ENCODE measurements at places on chromosomes 16 and 17.

DNA sequence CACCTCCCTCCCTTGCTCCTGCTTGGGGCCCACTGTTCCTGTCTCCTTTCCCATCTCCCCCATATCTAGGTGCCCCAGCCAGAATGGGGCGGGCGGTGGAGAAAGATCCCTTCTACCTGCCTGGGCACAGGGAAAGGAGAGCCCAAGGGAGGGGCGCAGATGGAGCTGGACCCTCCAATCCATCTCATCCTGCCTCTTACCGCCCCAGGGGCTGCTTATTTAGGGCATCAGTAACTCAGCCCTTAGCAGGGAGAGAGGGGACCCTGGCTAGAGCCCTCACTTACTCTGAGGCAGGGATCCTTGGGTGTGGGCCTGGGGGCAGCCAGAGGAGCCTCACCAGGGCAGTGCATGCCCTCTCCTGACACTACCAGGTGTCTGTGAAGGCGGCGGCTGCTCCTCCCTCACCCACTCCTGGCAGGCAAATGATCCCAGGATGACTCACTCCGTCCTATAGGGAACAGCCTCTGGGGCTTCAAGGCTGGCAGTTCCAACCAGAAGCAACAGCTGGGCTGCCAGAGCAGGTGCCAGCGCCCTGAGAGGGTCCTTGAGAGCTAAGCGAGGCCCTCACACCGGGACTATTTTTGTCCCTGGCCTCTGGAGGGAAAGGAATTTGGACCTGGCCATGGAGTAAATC is 16.3 kb upstream of the BCAR1 start:
- H3K4me3 ChIP-seq: no peak overlapping the region
- no peak overlapping the region for H3K27ac ChIP-seq
- peaks cover 18% of the 10 kb centered on the region for H3K4me1 ChIP-seq

DNA sequence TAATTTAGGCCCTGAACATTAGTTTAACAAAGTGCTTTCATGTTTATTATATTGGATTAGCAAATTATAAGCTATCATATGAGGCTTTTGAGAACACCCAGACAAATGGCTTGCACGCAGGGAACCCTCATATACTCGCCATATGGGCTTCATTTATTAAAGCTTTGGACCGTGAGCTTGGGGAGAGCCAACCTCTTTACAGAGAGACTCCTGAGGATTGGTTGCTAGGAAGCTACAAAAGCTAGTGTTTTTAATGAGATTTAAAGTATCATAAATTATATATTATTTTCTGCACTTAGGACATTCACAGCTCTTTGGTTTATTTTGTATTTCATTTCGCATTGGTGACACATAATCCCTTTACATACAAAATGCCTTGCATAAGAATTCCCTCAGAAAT is 193.8 kb upstream of the TOX3 start:
- H3K27me3 ChIP-seq: no peaks in the 10 kb centered on the region
- DNase-seq: no peak
- no peaks in the 10 kb centered on the region for H3K36me3 ChIP-seq
- H3K27ac ChIP-seq: no peak overlapping the region

- no peak overlapping the region for H3K27ac ChIP-seq
- H3K36me3 ChIP-seq: no peaks in the 10 kb centered on the region
- no peak overlapping the region for H3K4me3 ChIP-seq
- no peak for DNase-seq
These were observed 41.8 kb downstream of the SCNN1B start for GRCh38 chr16:23343643-23344612.

- no peak overlapping the region for H3K27ac ChIP-seq
- H3K27me3 ChIP-seq: peaks cover 33% of the 10 kb centered on the region
- no peak for DNase-seq
- peaks cover 1% of the 10 kb centered on the region for H3K36me3 ChIP-seq
- no peak overlapping the region for H3K4me3 ChIP-seq
- peaks cover 1% of the 10 kb centered on the region for H3K4me1 ChIP-seq
These were observed 13.8 kb upstream of the SP6 start for GRCh38 chr17:47864791-47865216.

DNA sequence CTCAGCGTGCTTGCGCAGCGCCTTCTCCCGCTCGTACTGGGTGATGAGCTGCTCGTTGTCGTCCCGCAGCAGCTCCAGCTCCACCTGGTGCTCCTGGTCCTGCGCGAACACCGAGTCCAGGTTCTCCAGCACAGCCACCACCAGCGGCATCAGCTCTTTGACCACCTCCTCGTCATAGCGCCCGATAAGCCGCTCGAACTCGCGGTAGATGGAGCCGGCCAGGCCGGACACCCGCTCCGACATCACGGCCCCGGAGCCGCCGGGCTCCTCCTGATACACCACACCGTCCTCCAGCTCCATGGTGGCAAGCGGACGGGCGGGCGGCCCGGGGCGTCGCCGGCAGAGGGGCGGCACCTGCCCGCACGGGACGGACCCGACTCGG is 320 bp downstream of the SPAG9 start:
- peak overlapping the region; percentile 97 for H3K27ac ChIP-seq
- no peaks in the 10 kb centered on the region for H3K36me3 ChIP-seq
- peaks cover 28% of the 10 kb centered on the region for H3K4me1 ChIP-seq

DNA sequence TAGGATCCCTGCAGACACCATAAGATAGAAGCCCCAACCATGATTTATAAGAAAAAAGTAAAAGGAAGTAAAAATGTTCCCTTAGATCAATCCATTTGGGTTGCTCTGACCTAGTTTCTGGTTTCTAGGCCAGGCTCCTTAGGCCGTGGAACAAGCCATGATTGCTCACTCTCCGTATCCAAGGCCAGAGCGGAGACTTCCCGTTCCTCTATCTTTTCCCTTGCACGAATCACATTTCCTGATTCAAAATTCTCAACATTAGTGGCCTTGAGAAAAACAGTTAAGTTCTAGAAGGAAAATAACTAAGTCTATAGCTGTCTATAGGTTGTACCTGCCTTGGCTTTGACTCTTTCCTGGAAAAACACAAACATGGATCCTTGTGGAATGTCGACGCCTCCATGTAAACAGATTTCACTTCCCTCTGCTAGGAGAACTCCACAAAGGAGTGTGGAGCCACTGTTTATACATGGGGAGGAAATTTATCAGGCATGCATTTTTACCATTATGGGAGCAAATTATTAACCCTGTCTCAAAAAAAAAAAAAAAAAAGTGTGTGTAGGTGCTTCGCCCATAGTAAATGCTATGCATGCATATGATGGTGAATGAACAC is 149.6 kb downstream of the ZFHX3 start:
- peaks cover 2% of the 10 kb centered on the region for H3K36me3 ChIP-seq
- no peaks in the 10 kb centered on the region for H3K27me3 ChIP-seq
- H3K4me3 ChIP-seq: no peak overlapping the region
- H3K4me1 ChIP-seq: no peaks in the 10 kb centered on the region
- no peak for DNase-seq

DNA sequence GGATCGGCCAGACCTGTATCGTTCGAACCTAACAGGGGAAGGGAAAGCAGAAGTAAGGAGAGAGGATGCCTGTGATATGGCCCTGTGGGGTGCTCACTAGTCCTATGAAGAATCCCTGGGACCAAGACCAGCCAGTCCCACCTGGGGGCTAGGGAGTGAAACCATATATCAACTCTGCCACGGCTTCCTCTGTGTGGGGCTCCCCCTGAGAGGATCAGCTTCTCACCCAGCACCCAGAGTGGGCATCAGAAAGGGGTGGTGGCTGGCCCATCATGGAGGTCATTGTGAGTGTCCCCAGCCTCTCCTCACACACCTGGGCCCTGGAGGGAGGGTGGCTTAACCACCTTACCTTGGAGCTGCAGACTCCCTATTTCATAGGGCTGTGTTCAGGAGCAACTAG is 30.1 kb upstream of the SREBF1 start:
- H3K4me3 ChIP-seq: no peak overlapping the region
- H3K27ac ChIP-seq: no peak overlapping the region
- no peaks in the 10 kb centered on the region for H3K27me3 ChIP-seq
- peaks cover 6% of the 10 kb centered on the region for H3K36me3 ChIP-seq
- H3K4me1 ChIP-seq: peaks cover 6% of the 10 kb centered on the region

- H3K4me1 ChIP-seq: peaks cover 64% of the 10 kb centered on the region
- DNase-seq: peak; percentile 40
- H3K4me3 ChIP-seq: peak overlapping the region; percentile 92
- peak overlapping the region; percentile 97 for H3K27ac ChIP-seq
- H3K36me3 ChIP-seq: peaks cover 84% of the 10 kb centered on the region
These were observed 4.1 kb downstream of the SYNGR2 start for GRCh38 chr17:78172249-78173051.

DNA sequence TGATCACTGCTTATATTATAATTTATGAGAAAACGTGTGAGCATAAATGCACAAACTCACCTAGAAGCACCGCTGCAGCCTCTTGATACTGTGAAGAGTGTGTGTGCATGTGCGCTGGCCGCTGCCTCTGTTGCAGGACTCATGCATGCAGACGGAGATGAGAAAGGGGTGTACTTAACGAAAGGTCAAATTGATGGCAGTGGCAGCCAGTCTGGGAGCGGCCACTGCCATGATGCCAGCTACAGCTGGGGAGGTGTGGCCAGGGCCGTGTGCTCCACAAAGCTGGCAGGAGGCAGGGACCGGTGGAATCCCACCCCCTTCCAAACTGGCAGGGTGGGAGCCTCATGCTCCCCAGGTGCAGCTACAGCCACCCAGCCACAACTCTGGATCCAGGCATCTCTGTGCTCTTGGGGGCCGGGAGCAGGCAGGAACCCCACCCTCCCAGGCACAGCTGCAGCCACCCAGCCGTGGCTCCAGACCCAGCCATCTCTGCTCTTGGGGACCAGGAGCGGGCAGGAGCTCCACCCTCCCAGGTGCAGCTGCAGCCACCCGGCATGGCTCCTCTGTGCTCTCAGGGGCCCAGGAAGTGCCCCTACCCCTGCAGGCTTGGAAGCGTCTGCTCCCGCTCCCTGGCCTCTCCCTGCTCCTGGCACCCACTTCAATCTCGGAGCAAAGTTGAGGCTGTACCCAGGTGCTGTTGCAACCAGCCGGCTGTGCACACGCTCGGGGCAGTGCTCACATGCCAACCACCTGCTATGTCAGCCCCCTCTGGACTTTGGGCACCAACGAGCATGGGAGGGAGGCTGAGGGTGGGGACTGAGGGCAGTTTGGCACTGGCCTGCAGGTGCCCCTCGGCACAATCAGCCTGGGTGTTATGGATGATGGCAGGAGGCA is 77.5 kb upstream of the CHMP6 start:
- peaks cover 29% of the 10 kb centered on the region for H3K4me1 ChIP-seq
- peaks cover 68% of the 10 kb centered on the region for H3K36me3 ChIP-seq
- no peak overlapping the region for H3K4me3 ChIP-seq
- DNase-seq: no peak

- peak overlapping the region; percentile 68 for H3K27ac ChIP-seq
- peaks cover 11% of the 10 kb centered on the region for H3K36me3 ChIP-seq
- peaks cover 26% of the 10 kb centered on the region for H3K4me1 ChIP-seq
- peak overlapping the region; percentile 65 for H3K4me3 ChIP-seq
- DNase-seq: no peak
These were observed 16.2 kb downstream of the NCOR1 start for GRCh38 chr17:16199093-16199492.

DNA sequence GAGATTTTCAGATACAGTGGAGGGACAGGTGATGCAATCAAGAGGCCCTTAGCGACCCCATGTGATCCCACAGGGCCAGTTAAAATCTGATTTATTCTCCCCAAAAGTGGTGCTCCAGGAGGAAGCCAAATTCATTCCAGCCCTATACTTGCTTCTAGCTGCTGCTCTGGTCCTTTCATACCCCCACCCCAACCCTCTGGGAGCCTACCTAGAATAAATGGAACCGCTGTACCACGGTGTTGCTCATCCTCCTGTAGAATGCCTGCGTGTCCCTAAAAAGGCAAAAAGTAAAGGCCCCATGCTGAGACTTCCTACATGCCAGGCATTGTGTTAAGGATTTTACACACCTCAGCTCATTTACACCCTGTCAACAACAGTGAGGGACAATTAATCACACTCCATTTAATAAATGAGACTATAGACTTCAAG is 2.0 kb upstream of the RASL10B start:
- DNase-seq: no peak
- H3K4me3 ChIP-seq: no peak overlapping the region
- peaks cover 13% of the 10 kb centered on the region for H3K27me3 ChIP-seq
- peaks cover 28% of the 10 kb centered on the region for H3K4me1 ChIP-seq
- peaks cover 45% of the 10 kb centered on the region for H3K36me3 ChIP-seq
